ENCODE measurements at places on chromosomes 6 and 20.
A peak's percentile ranks its signal among the peaks of the same experiment; 100 is the strongest.

GRCh38 chr6:155646443-155646842 is 190.8 kb upstream of the NOX3 start:
- DNase-seq: no peak

DNA sequence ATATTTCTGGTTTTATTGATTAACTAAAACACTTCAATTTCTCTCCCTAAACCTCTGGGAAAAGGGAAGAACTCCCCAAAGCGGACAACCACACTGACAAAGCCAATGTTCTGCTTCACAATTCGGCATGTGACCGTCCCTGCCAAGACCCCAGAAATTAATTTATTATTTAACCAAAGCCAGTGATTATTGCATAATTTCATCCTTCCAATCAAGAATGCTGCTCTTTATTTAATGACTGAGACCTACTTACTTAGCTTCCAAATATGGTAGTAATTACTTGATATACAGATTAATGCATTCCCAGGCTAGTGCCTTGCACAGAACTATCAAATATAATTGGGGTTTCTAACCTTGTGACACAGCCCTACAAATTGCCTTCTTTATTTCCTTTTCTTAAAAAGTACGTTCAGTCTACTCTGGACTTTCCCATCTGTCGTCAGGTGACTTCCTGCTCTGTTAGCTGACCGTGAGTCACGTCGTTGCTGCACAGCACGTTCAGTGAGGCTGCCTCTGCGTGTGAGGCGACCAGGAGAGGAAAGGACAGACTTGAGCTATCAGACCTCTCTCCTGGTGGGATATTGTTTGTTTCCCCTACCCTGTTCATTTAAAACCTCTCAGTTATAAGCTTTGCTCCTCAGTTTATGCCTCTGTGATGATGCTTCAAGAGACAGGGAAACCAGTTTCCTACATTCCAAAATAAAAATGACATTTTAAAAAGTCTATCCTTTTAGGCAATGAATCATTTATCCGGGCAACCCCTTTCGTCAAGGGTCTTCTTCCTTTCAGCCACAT is 55.7 kb upstream of the TNFAIP3 start:
- peak; percentile 68 for DNase-seq

GRCh38 chr6:157904999-157905398 is 76.7 kb upstream of the SYNJ2 start:
- DNase-seq: no peak

DNA sequence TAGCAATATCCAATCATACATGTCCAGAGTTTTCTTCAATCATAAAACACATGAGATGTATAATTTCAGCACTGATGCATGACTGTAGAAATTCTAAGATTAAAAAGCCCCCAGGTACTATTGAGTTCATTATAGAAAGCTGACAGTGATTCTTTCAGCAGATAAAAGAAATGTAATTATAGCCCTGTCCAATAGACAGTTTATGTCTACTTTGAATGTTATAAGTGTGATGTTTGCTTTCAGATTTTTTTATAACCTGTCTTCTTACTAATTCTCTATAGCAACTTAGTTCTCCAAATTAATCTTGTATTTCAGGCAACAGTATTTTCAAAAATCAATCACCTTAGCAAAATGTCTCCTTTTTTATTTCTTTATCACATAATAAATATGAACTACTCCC is 13.5 kb upstream of the FKBP1C start:
- no peak for DNase-seq

DNA sequence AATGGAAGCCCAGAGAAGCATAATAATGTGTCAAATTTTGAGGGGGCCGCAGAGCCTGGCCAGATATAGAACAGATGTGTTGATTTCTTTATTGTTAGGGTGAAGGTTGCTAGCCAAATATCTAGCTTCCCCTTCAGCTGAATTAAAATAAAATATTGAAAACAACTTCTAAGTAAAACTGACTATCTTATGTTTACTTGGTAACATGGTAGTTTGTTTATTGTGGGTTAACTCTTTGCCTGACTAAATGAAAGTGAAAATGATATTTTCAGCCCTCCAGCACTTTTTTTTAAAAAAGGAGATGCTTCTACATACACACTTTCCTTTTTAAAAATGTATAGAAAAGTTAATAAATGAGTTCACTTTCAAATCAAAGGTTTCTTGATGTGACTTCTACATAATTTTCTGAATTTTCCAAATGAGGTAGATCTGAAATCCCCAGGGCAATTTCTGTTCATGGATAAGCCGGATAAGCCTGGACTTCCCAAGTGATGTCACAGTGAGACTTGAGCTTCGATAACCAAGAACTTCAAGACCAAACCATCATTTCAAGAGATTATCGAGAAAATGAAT is 172.1 kb upstream of the OLIG3 start:
- no peak for DNase-seq

DNA sequence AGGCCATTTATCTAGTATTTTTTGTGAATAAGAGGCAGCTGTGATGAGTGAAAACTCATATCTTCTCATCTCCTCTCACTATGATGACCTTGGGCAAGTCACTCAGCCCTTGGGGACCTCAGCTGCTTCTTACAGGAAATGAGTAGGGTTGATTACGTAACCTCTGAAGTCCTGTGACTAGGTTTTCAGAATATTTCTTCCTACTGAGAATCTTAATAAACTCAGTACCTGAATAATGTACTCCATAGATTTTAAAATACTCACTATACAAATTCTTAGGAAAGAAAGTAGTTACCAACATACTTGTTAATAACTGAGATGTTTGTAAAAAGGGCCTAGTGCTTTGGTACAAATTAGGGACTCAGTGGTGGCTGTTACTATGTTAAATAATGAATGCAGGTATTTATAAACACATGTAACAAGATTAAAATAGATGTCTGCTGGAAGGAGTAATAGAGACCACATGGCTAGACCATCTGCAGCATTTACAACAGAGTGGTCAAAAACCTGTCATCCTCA is 60.9 kb downstream of the RPRD1B start:
- DNase-seq: peak; percentile 18

- DNase-seq: no peak
These were observed 3.9 kb downstream of the RNF144B start for GRCh38 chr6:18391023-18391422.

DNA sequence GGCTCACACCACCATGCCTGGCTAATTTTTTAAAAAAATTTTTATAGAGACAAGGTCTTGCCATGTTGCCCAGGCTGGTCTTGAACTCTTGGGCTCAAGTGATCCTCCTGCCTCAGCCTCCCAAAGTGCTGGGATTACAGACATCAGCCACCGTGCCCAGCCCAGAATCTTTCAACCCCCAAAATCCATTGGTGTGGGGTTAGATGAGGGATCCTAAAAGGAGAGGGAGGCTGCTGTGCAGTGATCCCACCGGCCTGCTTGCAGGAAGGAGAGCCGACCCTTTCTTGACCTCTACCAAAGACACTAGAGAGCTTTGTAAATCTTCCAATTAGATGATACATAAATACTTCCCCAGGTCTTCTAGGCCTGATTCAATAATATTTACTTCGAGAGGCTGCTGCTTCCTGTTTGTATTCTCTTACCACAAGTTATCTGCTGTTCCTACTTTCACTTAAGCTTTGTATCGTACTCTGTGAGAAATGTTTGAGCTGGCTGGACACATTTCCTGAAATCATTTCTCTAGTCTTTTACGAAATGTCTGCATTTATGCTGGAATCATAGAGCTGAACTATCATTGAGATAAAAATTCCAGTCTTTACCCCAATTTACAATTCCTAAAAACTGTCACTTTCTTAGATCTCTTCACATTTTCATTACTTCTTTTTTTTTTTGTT is 49.3 kb upstream of the IER3 start:
- DNase-seq: no peak

DNA sequence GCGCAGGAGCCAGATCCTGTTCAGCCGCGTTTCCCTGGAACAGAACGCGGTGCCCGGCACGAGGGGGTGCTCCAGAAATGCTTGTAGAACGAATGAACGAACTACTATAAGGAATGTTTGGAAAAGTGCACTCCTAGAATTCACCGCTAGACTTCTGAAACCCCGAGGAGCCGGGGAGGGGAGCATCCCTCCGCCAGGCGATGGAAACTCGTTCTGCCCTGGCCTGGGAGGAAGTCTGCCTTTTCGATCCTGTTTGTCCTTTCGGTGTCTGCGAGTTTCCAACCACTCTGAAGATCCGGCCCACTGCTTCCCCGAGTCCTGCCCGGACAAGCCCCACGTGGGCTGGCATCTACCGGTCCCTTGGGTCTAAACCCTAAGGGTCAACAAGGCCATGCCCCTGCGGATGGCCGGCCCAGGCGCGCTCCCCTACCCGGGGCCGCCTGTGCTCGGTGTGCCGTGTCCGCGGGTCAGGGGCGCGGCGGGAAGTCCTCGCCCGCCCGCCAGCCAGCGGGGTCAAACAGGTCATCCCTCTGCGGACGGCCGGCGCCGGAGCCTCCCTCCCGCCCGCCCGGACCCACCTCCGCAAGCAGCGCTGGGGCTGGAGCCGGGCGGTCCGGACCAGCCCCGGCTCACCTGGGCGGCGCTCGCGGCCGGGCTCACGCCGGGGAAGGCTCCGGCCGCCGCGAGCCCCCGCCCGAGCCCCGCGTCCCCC is 526 bp downstream of the SULF2 start:
- no peak for DNase-seq

DNA sequence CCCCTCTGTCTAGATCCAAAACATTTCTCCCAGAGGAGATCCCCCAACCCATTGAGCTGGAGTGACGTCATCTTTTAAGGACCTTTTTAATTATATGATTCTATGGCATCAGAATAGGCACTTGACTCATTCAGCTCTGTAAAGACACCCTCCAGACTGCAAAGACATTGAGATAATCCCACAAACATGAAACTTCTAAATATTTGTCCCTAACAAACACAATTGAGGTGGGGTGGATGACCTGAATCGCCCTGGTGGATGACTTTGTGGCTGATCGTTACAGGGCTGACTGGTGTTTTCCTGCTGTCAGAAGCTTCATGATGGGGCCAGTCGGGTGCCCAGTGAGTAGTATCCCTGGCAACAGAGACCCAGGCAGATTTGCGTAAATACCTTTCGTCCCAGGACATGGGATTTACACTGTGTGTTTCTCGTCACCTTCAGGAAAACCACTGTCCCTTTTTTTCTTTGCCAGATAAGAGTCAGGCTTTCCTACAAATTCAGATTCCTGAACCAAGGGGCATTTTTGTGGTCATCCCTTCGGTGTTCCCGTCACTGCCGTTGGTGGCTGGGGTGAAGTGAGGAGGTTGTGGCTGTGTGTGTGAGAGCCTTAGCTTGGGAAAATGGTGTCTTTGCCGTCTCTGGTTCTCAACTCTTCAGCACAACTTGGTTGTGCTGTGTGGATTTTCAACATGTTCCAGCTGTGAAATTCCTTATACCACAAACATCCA is 5.3 kb upstream of the PCK1 start:
- no peak for DNase-seq

DNA sequence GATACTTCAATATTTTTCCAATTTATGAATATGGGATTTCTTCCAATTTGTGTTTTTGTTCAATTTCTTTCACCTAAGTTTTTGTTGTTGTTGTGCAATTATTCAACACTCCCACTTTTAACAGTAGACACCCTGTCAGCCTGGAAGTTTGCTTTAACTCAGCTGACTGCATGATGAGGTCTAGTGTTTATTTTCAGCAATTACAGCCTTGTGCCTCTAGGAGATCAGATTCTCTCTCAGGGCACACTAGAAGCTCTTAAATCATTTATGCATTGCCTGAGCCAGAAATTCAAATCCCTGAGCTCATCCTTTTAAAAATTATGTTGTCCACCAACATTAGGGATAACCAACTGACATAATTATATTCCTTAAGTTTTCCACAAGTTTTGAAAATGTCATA is 85.7 kb downstream of the MRAP2 start:
- DNase-seq: no peak

- DNase-seq: no peak
These were observed 12.6 kb upstream of the NOL4L start for GRCh38 chr20:32597714-32598113.

Data from activated CD4-positive, CD25-positive, alpha-beta regulatory T cell treated with anti-CD3 and anti-CD28 coated beads, Interleukin-2, amount 50 U/mL, for 16 hours (primary cell).